ENCODE measurements at places on chromosomes 12 and 14. TPM values are rescaled to one million over a fixed set of nuclear protein-coding genes. Genes with fewer than 3 reads are reported as not detected.

NDRG2 gene
- polyA plus RNA-seq = 0.37 TPM

DNA sequence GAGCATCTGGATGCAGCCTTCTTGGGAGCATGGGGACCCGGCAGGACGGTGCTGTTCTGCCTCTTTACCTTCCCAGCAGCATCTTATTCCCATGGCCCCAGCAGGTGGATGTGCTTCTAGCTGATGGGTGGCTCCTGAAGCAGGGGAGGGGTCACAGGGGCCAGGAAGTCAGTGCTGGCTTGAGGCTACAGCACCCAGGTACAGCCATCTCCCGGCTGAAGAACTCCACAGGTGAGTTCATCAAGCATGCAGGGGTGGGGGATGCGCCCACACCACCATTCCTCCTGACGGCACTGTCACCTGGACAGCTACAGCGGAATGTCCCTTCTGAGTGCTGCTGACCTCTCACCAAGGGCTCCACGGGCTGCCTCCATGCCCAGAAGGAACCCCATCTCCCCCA, 57.3 kb downstream of the BCL11B start:
- DNase-seq = no peak

DNA sequence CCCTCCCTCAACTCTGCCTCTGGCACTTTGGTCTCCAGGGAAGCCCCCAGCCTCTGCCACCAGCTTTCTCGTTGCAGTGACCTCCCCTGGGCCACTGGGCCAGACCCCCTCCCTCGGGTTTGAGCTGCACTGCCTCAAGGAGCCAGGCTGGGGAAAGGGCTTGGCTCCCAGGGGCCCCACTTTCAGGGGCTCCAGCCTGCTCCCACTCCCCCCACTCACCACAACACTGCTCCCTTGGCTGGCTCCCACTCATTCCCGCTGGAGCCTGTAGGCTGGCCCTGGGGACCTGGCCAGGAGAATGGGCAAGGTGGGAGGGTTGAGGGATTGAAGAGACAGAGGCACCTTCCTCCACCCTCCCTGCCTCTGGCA, 19.3 kb upstream of the KIF26A start:
- no peak for DNase-seq

- DNase-seq = no peak
These were observed 42.4 kb downstream of the RALGAPA1 start for GRCh38 chr14:35766700-35767082.

TPH2 gene
- not detected for polyA plus RNA-seq

DNA sequence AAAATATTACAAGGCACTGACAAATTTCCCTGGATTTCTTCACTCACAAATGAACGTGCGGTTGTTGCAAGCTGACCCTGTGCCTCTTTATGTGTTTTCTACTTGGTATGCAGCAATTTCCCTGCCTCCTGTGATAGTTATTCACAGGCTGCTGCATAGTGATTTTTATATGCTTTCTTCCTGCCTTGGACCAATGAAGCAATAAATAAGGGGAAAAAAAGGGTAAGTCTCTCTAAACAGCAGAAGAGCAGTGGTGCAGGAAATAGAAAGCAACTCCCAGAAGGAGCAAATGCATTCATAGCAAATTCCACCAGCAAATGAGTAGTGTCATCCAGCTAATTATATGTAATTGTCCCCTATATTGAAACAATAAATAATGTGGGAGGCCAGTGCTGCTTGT, 737.9 kb downstream of the GALC start:
- DNase-seq = no peak

DNA sequence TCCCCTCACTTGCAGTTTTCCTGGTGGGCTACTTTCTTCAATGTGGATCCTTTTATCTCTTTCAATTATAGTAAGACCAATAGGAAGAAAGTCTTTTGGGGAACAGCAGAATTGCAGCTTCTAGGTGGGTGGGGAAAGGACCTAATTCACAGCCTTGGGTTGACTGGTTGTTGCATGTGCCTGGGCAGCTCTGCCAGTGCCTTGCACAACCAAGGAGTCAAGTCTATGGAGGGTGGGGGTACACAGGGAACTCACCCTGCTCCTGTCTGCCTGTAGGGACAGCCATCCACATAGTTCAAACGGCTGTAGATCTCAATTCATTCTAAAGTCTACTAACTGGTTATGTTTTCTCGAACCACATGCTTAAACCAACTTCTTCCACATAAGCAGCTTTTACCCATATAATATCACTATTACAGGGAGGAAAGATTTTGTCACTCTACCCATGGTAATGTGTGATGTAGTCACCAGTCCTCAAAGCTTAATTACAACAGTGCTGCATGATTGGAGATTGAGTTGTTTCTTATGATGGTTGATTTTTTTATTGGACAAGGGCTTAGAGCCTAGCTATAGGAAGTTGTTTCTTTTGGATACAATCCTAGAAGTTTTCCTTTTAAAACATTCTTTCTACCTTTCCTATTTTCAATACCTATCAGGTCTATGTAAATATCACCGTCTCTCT, 117.7 kb upstream of the FRMD6 start:
- no peak for DNase-seq

PLEKHD1 gene
- polyA plus RNA-seq = 0.01 TPM

All from endothelial cell of umbilical vein (primary cell).